Activated T-helper 1 cell treated with Interleukin-2 at 50 U/mL for 16 hours (primary cell): ENCODE measurements at places on chromosomes 12 and 14.

DNA sequence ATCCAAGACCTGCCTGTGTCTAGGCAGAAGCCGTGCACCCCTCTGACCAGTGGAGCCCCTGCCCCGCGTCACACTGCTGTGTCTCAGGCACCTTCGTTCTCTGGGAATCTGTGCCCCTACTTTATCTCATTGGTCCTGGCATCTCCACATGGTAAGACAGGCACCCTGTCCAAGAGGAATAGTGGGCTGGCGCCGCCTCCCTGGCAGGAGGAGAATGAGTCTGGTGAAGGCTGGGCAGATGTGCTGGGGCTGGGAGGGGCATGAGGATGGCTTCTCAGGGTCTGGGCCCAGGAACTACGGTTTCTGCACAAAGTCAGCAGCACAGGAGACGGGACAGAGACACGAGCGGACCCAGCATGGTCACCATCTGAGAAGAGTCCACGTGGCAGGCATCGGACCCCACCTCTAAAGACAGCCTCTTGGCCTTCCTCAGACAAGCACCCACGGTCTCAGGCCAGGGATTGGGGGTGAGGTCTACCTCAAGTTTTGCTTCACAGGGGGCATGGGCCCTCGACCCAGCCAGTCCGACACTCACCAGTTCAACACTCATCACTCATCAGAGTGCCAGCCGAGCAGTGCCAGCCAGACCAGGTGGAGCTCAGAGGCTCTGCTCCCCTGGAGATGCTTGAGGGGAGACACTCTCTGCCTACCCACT, 306.7 kb downstream of the ADGRD1 start:
- no peak for DNase-seq

GRCh38 chr12:28795311-28795710, 353.8 kb upstream of the FAR2 start:
- no peak for DNase-seq

GRCh38 chr14:54685286-54685845, 118.4 kb downstream of the SAMD4A start:
- no peak for DNase-seq

- no peak for DNase-seq
Observed at GRCh38 chr12:50725011-50725942, 38.6 kb upstream of the ATF1 start.

GRCh38 chr12:111759271-111759670, 7.5 kb upstream of the ALDH2 start:
- DNase-seq: no peak

DNA sequence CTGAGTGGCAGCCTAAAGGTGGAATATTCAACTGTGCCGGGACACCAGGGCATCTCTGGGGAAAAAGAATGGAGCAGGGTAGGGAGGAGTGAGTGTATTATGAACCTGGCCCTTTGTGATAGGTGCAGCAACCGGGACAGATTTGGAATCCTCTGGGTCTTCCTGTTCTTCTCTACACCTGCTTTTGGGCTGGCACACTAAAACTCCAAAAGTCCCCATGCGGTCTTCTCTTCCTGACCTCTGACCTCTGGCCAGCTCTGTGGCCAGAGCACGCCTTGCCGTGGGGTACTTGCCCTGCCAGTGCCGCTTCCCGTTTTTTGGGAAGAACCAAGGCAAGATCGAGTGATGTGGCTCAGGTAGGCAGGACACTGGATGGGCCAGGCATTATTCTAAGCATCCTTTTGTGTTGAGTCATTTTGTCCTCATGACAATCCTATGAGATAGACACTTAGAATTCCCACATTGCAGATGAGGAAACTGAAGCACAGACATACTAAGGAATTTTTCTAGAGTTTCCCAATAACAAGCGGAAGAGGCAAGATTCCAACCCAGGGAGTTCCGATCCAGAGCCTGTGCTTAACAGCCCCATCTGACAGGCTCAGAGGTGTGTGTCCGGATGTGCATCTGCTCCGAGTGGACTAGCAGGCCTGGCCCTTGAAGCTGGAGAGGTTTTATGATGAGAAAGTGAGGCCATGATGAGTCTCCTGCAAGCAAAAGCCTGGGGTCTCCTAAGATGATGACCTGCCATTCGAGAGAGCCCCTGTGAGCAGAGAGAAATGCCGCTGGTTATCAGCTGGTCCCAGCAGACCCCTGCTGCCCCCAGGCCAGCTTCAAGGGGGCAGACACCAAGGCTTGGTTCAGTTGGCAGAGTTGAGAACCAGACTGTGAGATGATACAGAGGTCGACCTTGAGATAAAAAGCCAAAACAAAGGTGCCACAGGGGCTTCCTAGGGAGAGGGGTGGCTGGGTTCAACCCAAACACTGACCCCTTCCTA, 67.9 kb upstream of the ESRRB start:
- DNase-seq: no peak

GRCh38 chr14:47427629-47428028, 247.8 kb downstream of the MDGA2 start:
- no peak for DNase-seq

DNA sequence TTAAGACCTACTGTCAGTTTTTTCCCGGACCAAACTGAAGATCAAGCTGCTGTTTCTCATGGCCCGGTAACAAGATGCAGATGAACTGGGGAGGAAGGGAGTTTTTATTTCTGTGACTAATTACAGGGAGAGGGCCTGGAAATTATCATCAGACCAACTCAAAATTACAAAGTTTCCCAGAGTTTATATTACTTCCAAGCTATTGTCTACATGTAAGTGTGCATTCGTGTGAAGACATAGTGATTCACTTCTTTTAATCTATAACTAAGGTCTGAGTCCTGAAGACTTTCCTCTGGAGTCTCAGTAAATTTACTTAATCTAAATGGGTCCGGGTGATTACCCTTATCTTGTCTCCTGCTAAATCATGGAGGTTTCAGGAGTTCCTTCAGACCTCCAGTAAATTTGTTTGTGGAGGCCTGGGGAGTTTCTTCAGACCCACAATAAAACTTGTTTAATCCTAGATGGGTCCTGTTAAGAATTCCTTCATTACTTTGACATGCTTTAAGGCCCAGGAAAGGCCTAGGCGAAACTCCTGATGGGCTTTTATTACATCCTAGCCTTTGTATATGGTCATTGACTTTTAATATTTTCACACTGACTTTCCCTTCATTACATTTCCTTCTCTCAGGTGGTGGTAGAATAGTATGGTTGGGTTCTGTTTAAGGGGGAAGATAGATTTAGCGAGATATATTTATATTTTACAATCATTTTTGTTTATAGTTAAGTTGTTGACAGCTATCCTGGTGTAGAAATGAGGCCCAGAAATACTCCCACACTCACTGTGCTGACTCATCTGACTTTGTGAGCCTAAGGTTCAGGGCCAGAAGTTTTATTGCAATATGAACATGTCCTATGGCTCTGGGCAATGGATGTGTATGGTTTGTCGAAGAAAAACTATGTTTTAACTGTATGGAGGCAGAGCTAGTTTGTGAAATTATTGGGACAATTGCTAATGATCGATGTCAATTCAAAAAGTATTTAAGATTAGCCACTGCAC, 627.0 kb upstream of the FBXO33 start:
- DNase-seq: no peak

- DNase-seq: no peak
Observed at GRCh38 chr14:103549361-103550311, 12.8 kb downstream of the BAG5 start.

- no peak for DNase-seq
Observed at GRCh38 chr12:131128556-131128955, 174.8 kb downstream of the ADGRD1 start.

- DNase-seq: no peak
Observed at GRCh38 chr14:56708704-56709103, 101.6 kb downstream of the OTX2 start.

- DNase-seq: no peak
Observed at GRCh38 chr12:2652011-2652400, 142.8 kb upstream of the FKBP4 start.

DNA sequence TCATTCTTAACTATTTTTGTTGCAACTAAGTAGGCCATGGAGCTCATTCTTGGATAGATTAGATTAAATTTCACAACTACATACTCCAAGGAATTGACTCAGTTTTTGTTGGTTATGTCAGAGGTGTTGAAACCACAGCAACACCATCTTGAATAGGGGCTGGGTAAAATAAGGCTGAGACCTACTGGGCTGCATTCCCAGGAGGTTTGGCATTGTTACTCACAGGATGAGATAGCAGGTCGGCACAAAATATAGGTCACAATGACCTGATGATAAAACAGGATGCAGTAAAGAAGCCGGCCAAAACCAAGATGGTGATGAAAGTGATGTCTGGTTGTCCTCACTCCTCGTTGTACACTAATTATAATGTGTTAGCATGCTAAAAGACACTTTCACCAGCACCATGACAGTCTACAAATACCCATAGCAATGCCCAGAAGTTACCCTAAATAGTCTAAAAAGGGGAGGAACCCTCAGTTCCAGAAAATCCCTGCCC, 20.9 kb downstream of the DMAC2L start:
- DNase-seq: no peak

- DNase-seq: no peak
Observed at GRCh38 chr12:27588776-27589175, 64.8 kb downstream of the PPFIBP1 start.

- no peak for DNase-seq
Observed at GRCh38 chr12:28767836-28768348, 381.2 kb upstream of the FAR2 start.

DNA sequence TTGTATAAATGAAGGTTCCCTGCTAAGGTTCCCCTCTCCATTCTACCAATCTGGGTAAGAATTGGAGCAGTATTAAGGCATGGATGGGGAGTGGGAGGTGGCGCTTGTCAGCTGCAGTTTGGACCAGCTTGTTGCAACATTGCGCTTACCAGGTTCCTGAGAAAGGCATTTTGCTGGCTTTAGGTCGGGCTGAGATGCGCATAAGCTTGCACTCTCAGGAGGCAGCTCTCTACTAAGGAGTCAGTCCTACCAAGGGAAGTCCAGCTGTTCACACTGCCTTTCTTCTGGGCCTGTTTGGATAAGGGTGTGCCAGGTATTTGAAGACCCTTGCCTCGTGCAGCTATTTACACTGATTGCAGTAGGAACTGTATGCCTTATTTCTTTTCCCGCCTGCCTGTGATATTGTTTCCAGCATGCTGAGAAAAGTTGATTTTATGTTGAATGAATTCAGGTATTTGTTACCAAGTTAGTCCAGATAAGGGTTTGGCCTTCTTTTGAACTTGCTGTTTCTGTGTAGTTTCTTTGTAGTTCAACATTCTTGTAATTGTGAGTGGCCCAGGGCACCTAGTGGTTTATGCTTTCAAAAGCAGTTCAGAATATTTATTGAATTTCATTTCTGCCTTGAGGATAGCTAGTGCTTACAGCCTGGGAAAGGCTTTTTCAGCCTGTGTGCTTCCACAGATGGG, 2.6 kb downstream of the MLEC start:
- DNase-seq: no peak

DNA sequence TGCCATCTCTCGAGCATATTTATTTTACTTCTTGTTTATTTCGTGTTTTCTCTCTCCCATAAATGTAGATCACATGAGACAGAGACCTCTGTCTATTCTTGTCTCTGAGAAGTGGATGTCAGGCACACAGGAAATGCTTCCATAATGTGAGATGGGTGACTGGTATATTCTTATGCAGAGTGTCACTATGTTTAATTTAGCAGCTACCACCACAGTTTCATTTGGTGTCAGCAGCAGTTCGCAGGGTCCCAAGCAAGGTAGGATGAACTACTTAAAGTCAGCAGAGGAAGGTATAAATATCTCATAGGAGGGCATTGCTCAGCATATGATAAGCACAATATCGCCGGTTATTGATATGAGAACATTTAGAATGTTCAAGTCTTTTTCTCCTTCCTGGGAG, 180.9 kb upstream of the CNTN1 start:
- no peak for DNase-seq

DNA sequence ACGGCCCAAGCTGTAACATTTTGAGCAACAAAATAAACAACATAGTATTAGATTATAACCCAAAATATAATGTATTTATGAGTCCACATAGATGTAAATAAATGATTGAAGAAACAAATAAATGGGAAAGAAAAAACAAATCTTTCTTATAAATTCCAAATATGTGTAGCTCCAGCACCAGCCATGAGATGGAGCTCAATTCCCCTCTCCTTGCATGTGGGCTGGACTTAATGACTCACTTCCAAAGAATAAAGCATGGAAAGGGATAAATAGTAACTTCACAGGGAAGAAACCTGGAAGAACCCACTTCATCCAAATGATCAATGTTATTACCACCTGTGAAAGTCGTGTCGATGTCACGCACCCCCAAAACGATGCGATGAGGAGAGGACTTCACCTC, 158.8 kb downstream of the RPAP3 start:
- DNase-seq: no peak

DNA sequence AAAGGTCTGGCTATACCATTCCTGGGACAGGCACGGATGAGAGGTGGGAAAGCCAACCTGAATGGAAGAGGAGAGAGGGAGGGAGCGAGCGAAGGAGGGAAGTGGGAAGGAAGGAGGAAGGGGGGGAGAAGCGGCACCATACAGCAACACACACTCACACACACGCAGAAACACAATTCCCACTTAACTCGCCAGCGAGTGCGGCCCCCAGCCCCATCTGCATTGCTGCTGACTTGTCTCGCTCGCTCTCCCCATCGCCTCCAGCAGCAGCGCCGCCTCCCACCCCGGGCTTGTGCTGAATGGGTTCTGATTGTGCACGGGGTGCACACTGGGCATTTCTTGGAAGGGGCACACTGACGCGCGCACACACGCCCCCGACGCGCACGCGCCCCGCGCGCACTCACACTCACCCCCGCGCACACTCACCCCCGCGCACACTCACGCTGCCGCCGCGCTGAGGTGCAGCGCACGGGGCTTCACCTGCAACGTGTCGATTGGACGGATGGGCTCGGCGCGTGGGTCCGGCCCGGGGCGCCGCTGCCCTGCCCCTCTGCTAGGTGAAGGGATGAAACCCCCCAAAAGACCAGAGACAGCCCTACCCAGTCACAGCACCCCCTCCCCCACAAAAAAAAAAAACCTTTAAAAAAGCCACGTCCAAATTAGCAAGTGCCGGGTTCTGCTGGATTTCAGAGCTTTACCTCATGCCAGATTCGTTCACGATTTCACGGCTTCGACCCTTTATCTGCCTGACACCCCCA, 685 bp downstream of the GRIN2B start:
- no peak for DNase-seq

DNA sequence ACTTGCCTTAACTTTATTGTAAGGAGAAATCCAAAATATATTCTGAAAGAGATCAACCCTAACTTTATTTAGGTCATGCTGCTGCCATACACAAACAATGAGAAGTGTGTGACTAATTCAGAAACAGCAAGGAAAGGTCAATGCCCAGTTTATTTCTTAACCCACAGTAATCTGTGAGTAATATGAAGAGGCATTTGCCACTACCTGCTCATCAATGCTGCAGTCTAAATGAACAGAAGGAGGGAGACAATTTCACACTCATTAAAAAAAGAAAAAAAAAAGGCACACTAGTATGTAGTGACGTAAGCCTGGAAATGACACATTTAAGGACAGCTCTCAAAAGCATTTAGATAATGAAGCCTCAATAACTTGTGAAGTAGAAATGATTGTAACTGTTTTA, 90.5 kb upstream of the FOXN3 start:
- DNase-seq: no peak
